Renal cortical epithelial cell (primary cell): ENCODE measurements at places on chromosomes 6 and 20.

DNA sequence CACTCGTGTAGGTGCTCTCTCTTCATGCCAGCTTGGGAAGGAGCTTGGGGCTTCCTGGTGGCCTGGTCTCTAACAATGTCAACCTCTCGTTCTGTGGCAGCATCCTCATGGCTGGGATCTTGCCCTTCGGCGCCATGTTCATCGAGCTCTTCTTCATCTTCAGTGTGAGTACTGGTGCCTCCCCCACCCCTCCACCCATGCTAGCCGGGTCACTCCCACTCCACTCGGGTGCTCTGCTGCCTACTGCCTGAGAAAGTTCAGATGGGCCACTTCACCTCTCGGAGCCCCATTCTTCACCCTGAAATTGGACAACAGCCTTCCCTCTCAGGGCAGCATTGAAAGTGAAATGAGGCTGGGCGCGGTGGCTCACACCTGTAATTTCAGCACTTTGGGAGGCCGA is 48.8 kb downstream of the TM9SF4 start:
- no peak for DNase-seq

DNA sequence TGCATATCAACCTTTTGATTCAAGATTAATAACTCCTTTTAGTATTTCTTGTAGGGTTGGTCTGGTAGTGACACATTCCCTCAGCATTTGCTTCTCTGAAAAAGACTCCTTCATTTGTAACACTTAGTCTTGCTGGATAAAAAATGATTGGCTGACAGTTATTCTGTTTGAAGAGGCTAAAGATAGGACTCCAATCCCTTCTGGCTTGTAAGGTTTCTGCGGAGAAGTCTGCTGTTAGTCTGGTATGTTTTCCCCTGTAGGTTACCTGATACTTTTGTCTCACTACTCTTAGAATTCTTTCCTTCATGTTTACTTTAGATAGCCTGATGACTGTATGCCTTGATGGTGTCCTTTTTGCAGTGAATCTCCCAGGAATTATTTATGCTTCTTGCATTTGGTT is 96.0 kb downstream of the CARMIL1 start:
- DNase-seq, result no peak

GRCh38 chr6:169589699-169590257 is 112.1 kb downstream of the WDR27 start:
- DNase-seq, result peak; percentile 88

GRCh38 chr6:157490611-157491269 is 109.8 kb downstream of the ZDHHC14 start:
- no peak for DNase-seq

DNA sequence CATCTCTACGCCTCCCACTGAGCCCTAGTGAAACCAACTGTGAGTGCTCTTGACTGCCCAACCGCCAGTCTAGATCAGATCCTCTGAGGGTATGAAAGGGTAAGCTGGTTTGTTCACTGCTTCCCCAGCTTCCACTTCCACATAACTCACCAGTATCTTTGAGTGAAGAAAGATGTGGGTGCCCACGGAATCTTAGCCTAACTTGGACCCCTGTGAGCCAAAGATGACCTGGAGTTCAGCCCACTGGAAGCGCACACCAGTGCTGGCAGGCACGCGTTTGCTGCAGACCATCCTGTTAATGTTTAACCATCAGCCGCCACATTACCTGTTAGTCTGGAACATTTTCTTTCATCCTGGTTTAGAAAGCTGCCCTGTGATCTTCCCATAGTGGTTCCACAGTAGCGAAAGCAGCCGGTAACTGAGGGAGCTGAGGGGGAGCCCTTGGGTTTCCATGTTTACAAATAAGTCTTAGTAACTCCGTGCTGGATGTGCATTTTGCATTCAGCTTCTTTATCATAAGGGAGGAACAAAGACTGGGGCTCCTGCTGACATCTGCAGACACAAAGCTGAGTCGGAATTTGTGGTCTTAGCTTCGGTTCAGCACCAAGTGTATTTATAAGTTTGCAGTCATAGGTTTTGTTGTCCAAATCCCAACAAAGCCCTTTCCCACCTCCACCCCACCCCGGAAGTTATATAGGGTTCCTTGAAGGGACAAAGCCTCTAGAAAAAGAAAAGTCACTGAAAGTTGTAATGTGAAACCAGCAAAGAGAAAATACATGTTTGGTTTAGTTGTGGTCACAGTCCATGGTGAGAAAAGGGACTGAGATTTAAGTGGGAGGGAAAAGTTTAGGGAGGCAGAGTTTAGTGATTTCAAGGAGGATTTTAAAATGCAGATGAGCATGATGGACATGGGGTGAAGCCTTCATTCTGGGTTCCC is 71.0 kb downstream of the SSR1 start:
- DNase-seq, result peak; percentile 83
